ENCODE measurements at places on chromosomes 1 and 21. TPM values are rescaled to one million over a fixed set of nuclear protein-coding genes. Genes with fewer than 3 reads are reported as not detected.

DNA sequence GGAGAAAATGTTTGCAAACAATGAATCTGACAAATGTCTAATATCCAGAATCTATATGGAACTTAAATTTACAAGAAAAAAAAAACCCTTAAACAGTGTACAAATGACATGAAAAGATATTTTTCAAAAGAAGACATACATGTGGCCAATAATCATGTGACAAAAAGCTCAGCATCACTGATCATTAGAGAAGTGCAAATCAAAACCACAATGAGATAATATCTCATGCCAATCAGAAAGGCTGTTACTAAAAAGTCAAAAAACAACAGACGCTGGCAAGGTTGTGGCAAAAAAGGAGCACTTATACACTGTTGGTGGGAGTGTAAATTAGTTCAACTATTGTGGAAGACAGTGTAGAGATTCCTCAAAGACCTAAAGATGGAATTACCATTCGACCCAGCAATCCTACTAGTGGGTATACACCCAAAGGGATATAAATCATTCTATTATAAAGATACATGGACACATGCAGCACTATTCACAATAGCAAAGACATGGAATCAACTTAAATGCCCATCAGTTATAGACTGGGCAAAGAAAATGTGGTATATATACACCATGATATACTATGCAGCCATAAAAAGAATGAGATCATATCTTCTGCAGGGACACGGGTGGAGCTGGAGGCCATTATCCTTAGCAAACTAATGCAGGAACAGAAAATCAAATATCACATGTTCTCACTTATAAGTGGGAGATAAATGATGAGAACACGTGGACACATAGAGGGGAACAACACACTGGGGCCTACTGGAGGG lies 123.2 kb downstream of the PTPRC start:
- H3K36me3 ChIP-seq: no peaks in the 10 kb centered on the region
- no peaks in the 10 kb centered on the region for H3K27me3 ChIP-seq

The IL20 gene
- total RNA-seq: not detected

GRCh38 chr1:212633161-212633560 lies 24.6 kb downstream of the ATF3 start:
- H3K27ac ChIP-seq: peak overlapping the region; percentile 33
- no peak overlapping the region for H3K4me3 ChIP-seq
- no peaks in the 10 kb centered on the region for H3K36me3 ChIP-seq
- no peaks in the 10 kb centered on the region for H3K27me3 ChIP-seq
- peaks cover 21% of the 10 kb centered on the region for H3K4me1 ChIP-seq

- peaks cover 5% of the 10 kb centered on the region for H3K36me3 ChIP-seq
- H3K4me1 ChIP-seq: no peaks in the 10 kb centered on the region
- no peaks in the 10 kb centered on the region for H3K27me3 ChIP-seq
- H3K27ac ChIP-seq: no peak overlapping the region
- no peak overlapping the region for H3K4me3 ChIP-seq
Measured at GRCh38 chr1:31901838-31902509, 36.2 kb downstream of the PTP4A2 start.

DNA sequence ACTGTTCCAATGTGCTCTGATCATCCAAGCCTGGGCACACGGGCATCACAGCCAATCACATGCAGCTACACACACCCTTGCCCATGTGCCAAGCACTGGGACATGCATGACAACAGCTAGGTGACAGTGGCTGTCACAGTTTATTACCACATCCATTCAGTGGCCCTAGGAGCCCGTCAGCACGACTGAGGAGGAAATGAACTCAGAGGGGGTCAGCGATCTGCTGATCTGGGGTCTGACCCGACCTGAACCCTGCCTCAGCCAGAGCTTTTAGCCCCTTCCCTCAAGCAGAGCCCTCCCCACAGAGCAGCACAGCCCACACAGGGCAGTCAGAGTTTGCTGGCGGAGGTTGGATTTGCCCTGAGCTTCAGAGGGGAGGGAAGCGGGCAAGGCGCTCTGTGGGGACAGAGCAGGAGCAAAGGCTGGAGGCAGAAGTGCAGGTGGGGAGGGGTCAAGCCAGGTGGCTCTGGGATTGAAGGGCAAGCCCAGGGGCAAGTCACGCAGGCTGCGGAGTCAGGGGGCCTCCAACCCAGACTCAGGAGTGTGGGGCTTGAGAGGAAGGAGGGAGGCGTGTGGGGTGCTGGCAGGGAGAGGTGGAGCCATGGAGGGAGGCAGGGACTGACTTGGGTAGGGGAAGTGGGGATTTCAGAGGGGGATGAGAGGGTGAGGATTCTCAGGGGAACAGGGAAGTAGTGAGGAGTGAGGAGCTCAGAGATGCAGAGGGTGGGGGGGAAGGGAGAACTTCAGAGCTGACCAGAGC lies 10.4 kb downstream of the SH3BGRL3 start:
- H3K4me1 ChIP-seq: no peaks in the 10 kb centered on the region
- no peaks in the 10 kb centered on the region for H3K27me3 ChIP-seq
- no peak overlapping the region for H3K27ac ChIP-seq
- no peak overlapping the region for H3K4me3 ChIP-seq

GRCh38 chr1:91829293-91830153 lies 56.4 kb downstream of the TGFBR3 start:
- H3K4me1 ChIP-seq: peaks cover 34% of the 10 kb centered on the region
- H3K27ac ChIP-seq: no peak overlapping the region
- DNase-seq: no peak
- H3K27me3 ChIP-seq: no peaks in the 10 kb centered on the region

- no peaks in the 10 kb centered on the region for H3K36me3 ChIP-seq
- H3K4me3 ChIP-seq: no peak overlapping the region
- H3K4me1 ChIP-seq: peaks cover 7% of the 10 kb centered on the region
- H3K27me3 ChIP-seq: peaks cover 4% of the 10 kb centered on the region
Measured at GRCh38 chr21:32393677-32394001, 827 bp upstream of the URB1 start.

The MEX3A gene
- 11.0 TPM for total RNA-seq

- no peak for DNase-seq
- no peaks in the 10 kb centered on the region for H3K27me3 ChIP-seq
- H3K4me3 ChIP-seq: no peak overlapping the region
- no peak overlapping the region for H3K27ac ChIP-seq
Measured at GRCh38 chr21:42091899-42092508, 20.9 kb downstream of the UMODL1 start.

- no peak for DNase-seq
- H3K27ac ChIP-seq: no peak overlapping the region
- no peak overlapping the region for H3K4me3 ChIP-seq
- no peaks in the 10 kb centered on the region for H3K27me3 ChIP-seq
- no peaks in the 10 kb centered on the region for H3K36me3 ChIP-seq
Measured at GRCh38 chr1:45016767-45017166, 4.7 kb downstream of the UROD start.

- no peak overlapping the region for H3K4me3 ChIP-seq
- peak overlapping the region; percentile 17 for H3K27ac ChIP-seq
- H3K36me3 ChIP-seq: no peaks in the 10 kb centered on the region
- H3K4me1 ChIP-seq: peaks cover 6% of the 10 kb centered on the region
- peak; percentile 70 for DNase-seq
Measured at GRCh38 chr1:192485692-192486436, 89.7 kb upstream of the RGS1 start.

GRCh38 chr21:39456665-39457064 lies 4.9 kb downstream of the SH3BGR start:
- no peaks in the 10 kb centered on the region for H3K4me1 ChIP-seq
- no peak overlapping the region for H3K27ac ChIP-seq
- H3K36me3 ChIP-seq: no peaks in the 10 kb centered on the region
- no peak overlapping the region for H3K4me3 ChIP-seq
- DNase-seq: no peak
- no peaks in the 10 kb centered on the region for H3K27me3 ChIP-seq

- H3K4me3 ChIP-seq: no peak overlapping the region
- H3K27me3 ChIP-seq: no peaks in the 10 kb centered on the region
- H3K27ac ChIP-seq: no peak overlapping the region
- DNase-seq: no peak
Measured at GRCh38 chr1:12424087-12424529, 193.9 kb downstream of the DHRS3 start.

DNA sequence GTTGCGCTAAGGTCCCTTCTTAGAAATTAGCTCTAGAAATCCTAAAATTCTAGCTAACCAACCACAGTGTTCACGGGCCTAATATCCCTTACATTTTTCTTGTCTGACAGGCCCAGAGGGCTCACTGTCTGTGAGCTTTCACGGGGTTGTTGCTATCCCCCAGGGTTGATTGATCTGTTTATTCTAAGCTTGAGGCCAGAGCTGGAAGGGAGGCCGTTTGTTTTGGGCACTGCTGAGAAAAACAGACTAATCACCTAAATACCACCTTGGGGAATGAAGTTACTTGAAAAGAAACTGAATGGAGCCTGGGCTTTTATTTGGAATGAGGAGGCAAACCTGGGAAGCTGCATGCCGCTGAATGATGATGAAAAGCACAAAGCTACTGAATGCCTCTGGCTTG lies 162.4 kb downstream of the KIF26B start:
- H3K4me3 ChIP-seq: no peak overlapping the region
- peaks cover 8% of the 10 kb centered on the region for H3K4me1 ChIP-seq
- H3K27me3 ChIP-seq: no peaks in the 10 kb centered on the region

DNA sequence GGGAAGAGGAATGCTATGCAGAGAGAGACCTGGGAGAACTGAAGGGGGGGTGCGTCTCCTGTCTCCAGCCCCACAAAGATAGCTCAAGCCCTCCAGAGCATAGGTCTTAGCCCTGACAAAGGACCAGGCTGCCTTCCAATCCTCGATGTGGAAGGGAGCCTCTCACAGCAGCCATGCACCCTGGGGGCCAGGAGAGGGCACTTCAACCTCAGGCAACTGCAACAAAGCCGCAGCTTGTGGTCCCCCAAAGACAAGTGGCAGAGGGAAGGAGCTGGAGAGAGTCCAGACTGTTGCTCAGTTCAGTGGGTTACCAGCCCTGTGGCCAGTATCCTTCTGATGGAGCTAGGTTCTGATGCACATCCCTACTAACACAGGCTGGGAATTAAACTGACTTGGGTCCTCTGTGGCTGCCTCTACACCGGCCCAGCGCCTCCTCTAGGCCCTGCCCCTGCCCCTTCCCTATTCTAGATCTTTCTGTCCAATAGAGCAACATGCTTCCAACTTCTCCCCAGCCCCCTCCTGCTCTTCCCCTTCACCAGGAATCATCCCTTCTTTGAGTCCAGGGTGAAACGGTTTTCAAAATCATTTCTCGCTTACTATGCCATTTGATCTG lies 100.7 kb upstream of the SPATA6 start:
- H3K27me3 ChIP-seq: peaks cover 4% of the 10 kb centered on the region
- no peaks in the 10 kb centered on the region for H3K4me1 ChIP-seq
- peak; percentile 85 for DNase-seq
- H3K27ac ChIP-seq: no peak overlapping the region
- no peaks in the 10 kb centered on the region for H3K36me3 ChIP-seq

The SH2D1B gene
- not detected for total RNA-seq

DNA sequence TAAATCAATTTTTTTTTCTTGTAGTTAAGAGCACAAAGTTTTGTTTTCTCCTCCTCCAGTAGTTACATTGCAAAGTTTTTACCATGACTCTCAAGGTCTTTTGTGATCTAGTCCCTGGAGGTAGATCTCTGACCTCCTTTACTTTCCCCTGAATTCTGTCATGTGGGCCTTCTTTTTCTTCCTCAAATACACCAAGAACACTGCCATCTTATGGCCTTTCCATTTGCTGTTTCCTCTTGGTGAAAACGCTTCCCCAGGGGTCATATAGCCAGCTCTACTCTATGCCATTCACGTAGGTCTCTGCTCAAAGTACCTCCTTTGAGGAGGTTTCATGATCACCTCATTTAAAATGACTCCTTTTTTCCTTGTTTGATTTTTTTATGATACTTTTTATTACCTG lies 2.7 kb downstream of the DDX20 start:
- no peaks in the 10 kb centered on the region for H3K27me3 ChIP-seq
- no peaks in the 10 kb centered on the region for H3K36me3 ChIP-seq
- H3K4me3 ChIP-seq: no peak overlapping the region
- H3K27ac ChIP-seq: no peak overlapping the region

- H3K27me3 ChIP-seq: no peaks in the 10 kb centered on the region
- H3K4me3 ChIP-seq: no peak overlapping the region
- H3K4me1 ChIP-seq: peaks cover 51% of the 10 kb centered on the region
- peak; percentile 62 for DNase-seq
- peak overlapping the region; percentile 78 for H3K27ac ChIP-seq
- no peaks in the 10 kb centered on the region for H3K36me3 ChIP-seq
Measured at GRCh38 chr1:12407050-12407961, 177.5 kb downstream of the VPS13D start.

- no peaks in the 10 kb centered on the region for H3K36me3 ChIP-seq
- H3K27me3 ChIP-seq: no peaks in the 10 kb centered on the region
- H3K4me1 ChIP-seq: peaks cover 15% of the 10 kb centered on the region
- DNase-seq: peak; percentile 76
- no peak overlapping the region for H3K4me3 ChIP-seq
Measured at GRCh38 chr1:23478896-23479665, 4.9 kb downstream of the ASAP3 start.

GRCh38 chr1:119981986-119982815 lies 85.9 kb upstream of the ADAM30 start:
- H3K27me3 ChIP-seq: no peaks in the 10 kb centered on the region
- peak overlapping the region; percentile 10 for H3K27ac ChIP-seq
- no peak overlapping the region for H3K4me3 ChIP-seq
- DNase-seq: no peak
- H3K4me1 ChIP-seq: no peaks in the 10 kb centered on the region

DNA sequence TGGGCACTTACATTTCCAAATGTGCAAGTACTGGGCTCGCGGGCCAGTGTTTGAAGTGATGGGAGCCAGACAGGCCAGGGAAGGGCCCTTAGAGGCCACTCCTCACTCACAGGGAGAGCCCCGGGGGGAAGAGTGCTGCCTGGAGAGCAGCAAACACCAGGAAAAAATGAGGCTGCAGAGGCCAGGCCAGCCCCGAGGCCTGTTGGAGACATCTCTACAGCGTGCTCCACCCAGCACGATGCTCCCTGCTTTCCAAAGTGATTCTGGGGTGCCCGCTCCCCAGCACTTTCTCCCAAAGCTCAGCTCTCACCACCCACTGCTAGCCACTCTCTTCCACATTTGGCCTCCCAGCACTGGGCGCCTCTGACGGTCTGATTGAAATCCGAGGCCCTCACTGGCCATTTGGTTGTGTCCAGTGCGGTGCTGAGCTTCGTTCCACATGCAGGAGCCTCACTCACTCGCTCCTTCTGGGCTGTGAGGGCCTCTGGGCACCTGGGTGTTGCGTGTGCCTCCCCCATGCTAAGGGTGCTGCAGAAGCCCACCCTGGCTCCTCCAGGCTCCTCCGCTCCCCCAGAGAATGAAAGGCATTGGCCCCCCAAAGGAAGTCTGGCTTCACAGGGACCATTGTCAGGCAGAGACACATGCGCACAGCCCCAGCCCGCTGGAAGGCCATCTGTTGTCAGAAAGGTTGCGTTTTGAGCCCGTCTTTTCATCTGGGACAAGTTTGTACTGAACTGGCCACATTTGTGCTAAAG lies 385.4 kb upstream of the VAMP3 start:
- no peaks in the 10 kb centered on the region for H3K27me3 ChIP-seq
- no peaks in the 10 kb centered on the region for H3K36me3 ChIP-seq
- no peak overlapping the region for H3K27ac ChIP-seq
- H3K4me1 ChIP-seq: peaks cover 15% of the 10 kb centered on the region
- H3K4me3 ChIP-seq: no peak overlapping the region
- DNase-seq: no peak

All from hepatocyte (in vitro differentiated cells).